ENCODE measurements at places on chromosomes 4 and X.

- DNase-seq: no peak
Measured at GRCh38 chr4:153185331-153185852, 18.9 kb upstream of the TRIM2 start.

DNA sequence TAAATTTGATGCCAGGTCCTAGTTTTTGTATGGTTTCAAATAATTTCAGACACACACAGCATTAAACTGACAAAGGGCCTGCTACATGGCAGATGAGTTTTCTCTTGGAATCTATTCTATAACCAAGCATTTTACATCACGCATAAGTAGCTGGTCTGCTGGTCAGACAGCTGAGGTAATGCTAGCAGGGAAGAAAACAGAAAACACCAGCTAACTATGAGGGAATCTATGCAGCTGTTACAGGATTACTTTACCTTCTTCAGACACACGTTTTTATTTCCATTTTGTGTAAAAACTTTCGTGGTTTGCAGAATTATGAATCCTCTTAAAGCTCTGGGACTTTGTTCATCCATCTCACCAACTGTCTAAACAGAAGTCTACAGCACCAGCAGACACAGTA is 42.0 kb downstream of the MFAP3L start:
- no peak for DNase-seq

GRCh38 chrX:71910986-71911730 is 513 bp downstream of the NHSL2 start:
- peak; percentile 8 for DNase-seq

DNA sequence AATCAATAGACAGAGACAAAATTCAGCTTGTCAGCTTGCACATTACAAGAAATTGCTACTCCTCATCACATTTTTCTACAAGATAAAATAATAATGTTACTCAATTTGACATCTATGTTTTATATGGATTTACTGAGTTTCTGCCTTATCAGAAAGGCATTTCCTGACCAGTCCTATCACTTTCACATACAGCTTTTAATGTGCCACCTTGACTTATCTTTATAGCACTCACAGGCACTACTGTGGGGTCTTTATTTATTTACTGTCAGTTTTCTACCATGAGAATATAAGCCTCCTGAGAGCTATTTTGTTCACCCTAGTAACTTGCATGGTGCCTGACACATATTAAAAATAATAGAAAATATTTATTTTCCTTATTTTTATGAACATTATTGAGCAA is 6.0 kb downstream of the NDST4 start:
- no peak for DNase-seq

- no peak for DNase-seq
Measured at GRCh38 chr4:70725633-70726032, 3.9 kb downstream of the RUFY3 start.

GRCh38 chr4:95360256-95360903 is 188.4 kb downstream of the UNC5C start:
- no peak for DNase-seq

- no peak for DNase-seq
Measured at GRCh38 chr4:2798399-2799223, 5.7 kb downstream of the SH3BP2 start.

GRCh38 chrX:5681159-5681558 is 547.5 kb downstream of the NLGN4X start:
- no peak for DNase-seq

GRCh38 chrX:148813422-148813821 is 313.0 kb downstream of the AFF2 start:
- DNase-seq: no peak

DNA sequence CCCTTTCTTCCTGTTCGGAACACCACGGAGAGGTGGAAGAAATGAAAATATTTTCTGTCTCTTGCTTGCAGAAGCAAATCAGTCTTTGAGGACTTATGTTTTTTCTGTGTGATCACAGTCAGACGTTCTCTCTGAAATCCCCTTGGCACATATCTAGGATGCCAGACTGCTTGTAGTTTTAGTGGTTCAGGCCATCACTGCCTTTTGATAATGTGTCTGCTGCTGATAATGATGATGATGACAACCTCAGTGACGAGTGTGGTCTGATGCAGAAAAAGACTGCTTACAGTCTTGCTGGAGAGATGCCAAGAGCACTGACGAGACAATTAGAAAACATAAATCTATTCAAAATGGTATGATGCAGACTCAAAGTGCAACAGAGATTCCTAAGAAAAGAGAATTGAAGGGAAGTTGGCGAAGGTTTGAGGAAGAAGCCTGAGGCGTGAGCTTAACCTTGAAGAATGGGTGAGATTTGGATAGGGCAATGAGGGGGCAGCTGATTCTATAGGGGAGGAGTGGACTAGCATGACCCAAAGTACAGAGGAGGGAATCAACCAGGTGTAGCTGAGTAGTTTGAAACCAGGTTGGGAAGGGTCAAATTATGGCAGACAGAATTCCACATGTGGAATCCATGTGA is 7.9 kb downstream of the RAB33A start:
- no peak for DNase-seq

DNA sequence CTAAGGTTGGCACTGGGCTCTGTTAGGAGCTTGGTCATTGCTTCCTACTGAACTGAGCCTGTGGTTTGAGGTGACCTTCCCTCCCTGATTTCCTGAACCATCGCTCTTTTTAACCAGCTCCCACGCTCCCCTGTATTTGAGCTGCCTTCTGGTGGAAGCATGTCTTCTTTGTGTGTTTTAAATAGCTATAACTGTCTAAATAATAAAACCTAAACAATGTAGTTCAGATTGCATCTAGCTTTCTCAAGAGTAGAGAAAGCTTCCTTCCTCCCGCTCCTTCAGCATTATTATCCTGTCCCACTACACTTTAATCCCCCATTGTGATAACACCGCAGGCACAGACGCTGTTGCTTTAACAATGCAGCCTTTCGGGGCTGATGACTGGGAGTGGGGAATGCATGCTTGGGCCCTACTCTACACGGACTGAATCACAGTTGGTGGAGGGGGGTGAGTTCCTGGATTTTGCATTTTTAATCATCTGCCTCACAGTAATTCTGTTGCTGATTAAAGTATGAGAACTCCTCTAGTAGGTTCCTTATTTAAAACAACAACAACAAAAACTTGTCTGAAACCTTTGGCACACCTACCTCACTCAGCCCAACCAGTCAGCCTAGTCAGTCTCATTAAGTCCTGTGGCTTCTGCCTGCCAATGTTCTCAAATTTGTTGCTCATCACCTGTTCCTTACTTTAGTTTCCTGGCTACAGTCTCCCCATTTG is 6.6 kb downstream of the SMS start:
- no peak for DNase-seq

DNA sequence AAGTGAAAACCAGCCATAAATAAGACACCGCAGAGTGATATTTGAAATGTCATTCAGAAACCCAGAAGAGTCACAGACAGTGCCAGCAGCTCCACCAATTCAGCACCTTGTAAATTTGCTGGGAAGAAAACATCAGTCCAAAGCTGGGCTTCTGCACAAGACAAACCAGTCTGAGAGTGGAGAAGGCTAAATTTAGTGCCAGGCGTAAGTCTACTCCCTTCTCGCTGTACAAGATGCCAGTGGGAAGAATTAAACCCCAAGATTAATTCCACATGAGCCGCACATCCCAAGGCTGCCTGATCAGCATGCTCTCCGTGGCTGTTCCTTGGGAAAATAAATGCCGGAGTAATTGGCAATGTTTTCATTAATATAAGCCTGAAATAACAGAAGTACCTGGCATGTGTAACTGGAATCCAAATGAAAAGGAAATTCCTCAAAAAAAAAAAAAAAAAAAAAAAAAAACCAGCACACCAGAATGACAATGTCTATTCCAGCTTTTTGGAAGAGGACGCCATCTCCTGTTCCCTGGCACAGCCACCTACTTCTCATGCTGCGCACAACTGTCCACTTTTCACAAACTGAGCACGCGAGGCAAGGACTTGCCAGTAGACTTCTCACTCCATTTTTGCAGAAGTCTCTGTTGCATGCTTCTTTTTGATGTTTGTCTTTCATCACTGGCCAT is 95.5 kb downstream of the NSUN7 start:
- DNase-seq: no peak

DNA sequence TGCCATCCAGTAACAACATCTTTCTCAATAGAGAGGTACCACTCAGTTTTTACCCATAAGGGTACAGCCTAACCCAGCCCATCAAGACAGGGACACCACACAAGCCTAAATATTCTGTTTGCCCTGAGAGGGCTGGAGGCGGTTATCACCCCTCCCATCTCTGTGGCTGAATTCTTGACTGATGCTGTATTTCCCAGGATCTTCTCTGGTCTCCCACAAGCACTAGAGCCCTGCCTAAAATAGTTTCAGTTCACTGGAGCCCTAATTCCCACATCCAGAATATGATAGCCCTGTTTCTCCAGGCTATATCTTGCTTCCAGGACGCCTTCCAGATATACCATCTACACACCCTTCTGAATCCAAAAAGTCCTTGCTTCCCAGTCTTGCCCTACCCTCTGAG is 91.6 kb upstream of the NMU start:
- DNase-seq: no peak
